Stimulated activated CD4-positive, alpha-beta T cell treated with anti-CD3 and anti-CD28 coated beads, Interleukin-4, amount 100 ng/mL, for 1 hour (primary cell): ENCODE measurements at places on chromosomes 13 and 19.
A peak's percentile ranks its signal among the peaks of the same experiment; 100 is the strongest.

GRCh38 chr19:32843716-32844245, 25.8 kb downstream of the SLC7A9 start:
- no peak for DNase-seq

- DNase-seq, result no peak
Observed at GRCh38 chr13:105721016-105721415, 814.4 kb downstream of the EFNB2 start.

DNA sequence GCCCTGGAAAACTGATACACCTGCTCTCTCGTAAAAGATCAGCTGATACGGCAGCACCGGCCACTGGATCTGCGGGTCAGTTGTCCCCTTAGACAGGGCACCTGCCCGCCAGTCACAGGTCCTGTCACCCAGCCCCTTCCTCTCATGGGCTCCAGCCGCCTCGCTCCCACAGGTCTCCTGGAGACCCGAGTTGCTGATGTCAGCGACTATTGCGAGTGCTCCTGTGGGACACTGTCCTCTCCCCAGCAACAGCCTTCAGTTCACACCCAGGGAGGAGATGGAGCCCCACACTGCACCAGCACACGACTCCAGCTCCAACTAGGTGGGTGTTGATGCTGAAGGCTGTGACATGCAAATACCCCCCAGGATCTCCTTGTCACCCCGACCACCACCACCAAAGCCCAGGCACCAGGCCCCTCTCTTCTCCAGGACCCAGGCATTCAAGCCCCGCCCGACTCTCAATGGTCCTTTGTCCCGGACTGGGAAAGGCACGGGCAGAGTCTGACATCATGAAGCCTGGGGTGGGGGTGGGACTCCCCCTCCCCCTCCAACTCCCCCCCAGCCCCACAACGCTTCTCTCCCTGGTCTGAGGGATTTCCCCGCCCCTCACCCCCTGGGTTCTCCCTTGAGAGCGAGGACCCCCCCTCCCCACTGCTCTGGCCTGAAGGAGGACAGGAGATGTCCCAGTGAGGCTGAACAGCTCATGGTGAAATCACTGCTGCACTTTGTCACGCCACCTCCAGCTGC, 1.4 kb upstream of the MAG start:
- no peak for DNase-seq

GRCh38 chr13:71869274-71869673, 2.3 kb upstream of the DACH1 start:
- no peak for DNase-seq

DNA sequence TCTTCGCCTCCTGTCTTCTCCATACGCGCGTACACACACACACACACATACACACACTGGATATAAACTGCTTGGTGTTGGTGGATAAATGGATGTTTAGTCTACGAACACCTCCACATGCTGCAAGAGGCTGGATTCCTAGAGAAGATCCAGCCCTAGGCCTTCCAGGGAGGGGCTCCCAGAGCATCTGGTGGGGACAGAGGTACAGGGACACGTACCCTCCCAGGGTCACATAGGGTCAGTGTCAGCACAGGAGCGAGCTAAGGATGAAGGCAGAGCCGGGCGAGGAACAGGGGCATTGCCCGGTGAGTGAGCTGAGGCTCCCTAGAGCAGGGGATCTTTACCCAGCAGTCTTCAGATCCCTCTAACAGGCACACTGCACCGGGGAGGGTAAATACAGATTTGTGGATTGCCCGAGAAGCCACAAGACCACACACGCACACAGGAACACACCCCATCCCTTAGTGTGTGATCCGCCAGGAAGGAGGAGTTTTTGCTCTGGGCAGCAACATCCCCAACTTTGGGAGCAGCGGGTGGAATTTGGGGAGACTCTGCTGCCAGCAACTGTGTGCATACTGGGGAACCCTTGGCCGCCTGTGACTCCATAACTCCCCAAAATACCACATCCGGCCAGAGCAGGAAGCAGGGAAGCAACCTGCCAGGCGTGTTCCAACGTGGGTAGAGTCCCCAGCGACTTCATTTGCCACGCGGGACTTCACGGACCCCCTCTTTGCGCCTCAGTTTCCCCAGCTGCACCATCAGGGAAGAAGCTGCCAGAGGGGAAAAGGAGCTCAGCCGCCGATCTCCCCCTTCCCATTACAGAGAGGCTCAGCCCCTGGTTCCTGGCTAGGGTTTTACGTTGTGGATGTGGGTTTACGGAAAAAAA, 5.8 kb upstream of the TLE2 start:
- peak; percentile 39 for DNase-seq

DNA sequence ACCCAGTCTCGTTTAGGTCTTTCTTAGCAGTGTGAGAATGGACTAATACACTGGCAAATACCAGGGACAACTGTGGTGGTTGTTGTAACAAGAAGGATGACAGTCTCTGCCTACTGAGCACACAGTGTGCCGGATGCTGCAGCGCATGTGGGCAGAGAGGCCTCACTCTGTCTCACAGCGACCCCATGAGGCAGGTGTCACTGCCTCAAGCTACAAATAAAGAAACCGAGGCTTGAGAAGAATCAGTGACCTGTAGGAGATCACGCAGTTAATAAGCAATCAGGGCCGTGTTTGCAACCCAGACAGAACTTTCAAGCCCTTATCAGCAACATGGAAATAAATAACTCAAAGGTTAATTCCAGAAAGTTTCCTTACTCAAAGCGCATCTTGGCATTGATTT, 40.5 kb upstream of the GAS6 start:
- no peak for DNase-seq

DNA sequence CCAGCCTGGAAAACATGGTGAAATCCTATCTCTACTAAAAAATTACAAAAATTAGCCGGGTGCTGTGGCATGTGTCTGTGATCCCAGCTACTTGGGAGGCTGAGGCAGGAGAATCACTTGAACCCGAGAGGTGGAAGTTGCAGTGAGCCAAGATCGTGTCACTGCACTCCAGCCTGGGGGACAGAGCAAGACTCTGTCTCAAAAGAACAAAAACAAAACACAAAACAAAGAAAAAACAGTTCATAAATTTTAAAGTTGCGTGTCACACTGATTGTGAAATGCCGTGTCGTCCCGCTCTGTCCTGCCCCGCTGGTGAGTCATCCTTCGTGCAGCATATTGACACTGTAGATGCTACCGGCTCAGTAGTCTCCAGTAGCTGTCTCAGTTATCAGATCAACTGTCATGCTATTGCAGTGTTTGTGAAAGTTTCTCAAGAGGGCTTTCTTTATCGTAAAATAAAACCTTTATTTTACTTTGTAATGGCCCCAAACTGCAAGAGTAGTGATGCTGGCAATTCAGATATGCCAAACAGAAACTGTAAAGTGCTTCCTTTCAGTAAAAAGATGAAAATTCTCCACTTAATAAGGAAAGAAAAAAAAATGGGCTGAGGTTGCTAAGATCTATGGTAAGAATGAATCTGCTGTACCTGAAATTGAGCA, 36.4 kb upstream of the IGFL1 start:
- DNase-seq, result no peak

DNA sequence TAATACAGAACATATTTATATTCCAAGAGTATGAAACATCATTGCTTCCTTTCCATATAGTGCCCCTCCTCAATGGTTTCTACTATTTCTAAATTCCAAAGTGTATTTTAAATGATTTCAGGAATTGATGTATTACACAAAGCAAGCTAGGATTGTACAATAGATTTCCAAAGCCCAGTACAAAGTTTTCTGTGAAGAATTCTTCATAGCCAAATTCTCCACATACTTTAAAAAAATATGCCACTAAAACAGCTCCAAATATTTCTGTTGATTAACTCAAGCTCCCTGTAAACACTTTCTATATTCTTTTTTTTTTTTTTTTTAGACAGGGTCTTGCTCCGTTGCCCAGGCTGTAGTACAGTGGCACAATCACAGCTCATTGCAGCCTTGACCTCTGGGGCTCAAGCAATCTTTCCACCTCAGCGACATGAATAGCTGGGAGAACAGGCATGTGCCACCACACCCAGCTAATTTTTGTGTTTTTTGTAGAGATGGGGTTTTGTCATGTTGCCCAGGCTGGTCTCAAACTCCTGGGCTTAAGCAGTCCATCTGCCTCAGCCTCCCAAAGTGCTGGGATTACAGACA, 50.6 kb downstream of the ELF1 start:
- DNase-seq, result no peak

DNA sequence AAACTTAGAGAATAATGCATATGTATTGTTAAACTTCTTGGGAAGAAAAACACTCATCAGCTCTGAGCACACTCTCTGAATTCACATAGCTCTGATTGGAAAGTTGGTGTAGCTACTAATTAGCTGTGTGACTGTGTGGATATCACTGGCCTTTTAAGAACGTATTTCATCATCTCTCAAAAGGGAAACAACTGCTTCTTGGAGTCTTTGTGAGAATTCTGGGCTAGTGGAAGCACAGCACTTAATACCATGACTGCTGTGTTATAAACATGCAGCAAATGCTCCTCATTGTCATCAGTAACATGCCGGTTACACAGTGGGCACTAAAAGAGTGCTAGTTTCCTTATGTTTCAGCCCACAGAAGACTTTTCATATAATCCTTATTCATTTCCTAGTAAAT, 220.9 kb upstream of the CSNK1A1L start:
- no peak for DNase-seq

DNA sequence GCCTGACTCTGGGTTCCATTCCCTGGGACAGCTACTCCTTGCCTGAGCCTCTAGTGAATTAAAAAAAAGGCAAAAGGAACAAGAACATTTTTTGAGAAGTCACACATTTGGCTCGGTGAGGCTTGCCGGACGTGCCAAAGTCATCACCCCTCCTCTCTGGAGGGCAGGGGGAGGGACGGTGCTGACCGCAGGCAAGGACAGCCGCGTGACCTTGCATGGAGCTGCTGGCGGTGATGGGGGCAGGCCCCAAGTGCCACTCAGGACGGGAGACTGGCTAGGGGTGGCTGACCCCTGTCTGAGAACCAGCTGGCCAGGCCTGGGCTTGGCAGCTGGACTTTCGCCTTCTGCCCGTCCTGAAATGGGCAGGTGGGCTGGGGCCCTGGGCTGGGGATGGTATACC, 26.4 kb downstream of the MAP2K2 start:
- no peak for DNase-seq

DNA sequence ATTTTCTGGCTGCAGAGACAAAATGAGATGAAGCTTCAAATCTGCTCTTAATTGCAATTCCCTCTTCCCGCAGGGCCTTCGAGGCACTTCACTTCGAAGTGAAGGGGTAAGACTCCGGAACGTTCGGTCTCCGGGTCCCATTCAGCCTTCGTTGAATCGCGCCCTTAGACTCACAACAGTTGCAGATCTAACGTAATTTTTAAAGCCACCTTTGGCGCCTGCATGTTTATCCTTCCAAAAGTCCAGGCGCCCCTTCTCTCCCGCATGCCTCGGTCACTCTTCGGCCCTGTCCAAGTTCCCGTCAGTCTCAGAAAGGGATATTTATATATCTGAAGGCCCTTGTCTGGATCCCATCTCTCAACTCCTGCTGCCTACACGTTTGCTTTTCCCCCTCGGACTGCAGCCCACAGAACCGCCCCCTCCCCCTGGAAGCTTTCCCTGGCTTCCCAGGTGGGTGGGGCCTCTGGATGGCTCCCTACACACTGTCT, 915 bp upstream of the KCTD12 start:
- no peak for DNase-seq

GRCh38 chr13:110444226-110444653, 117.3 kb downstream of the RAB20 start:
- DNase-seq, result no peak

- no peak for DNase-seq
Observed at GRCh38 chr19:7527516-7528191, 5.2 kb downstream of the MCOLN1 start.

GRCh38 chr13:27388241-27388640, 36.2 kb upstream of the GTF3A start:
- no peak for DNase-seq

DNA sequence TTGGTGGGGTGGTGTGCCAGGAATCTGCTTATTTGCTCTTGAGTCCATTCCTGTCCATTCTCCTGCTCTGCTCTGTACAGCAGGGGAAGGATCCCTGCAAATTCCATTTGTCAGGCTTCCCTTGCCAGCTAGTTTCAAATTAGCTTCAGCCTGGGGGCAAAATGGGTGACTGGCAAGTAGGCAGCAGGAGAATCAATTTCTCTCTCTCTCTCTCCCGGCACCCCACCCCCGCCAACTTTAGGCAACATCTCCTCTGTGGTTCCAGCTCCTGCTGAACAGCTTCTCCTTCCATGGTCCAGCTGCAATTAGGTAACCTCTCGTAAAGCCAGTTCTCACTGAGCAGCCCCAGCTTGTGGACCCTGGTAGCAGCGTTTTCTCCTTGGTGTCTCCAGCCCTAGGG, 6.7 kb upstream of the MYCBP2 start:
- no peak for DNase-seq

DNA sequence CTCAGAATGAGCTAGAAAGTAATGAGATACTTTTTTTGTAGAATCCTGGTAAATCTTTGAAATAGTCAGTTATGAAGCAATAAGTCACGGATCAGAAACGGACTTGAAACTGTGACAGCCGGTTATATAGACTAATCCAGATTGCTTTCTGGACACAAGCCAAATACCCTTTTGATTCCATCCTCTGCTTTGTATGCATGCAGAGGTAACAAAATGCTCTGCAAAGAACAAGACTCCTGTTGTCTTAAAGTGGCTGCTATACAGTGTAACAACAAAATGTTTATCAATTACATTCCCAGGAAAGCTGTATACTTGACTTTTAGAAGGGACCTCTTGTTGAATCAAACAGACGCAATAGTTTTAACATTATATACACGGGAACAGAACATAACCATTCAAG, 66.5 kb upstream of the STARD13 start:
- DNase-seq, result no peak

GRCh38 chr19:7698583-7698982, 3.3 kb downstream of the FCER2 start:
- no peak for DNase-seq

DNA sequence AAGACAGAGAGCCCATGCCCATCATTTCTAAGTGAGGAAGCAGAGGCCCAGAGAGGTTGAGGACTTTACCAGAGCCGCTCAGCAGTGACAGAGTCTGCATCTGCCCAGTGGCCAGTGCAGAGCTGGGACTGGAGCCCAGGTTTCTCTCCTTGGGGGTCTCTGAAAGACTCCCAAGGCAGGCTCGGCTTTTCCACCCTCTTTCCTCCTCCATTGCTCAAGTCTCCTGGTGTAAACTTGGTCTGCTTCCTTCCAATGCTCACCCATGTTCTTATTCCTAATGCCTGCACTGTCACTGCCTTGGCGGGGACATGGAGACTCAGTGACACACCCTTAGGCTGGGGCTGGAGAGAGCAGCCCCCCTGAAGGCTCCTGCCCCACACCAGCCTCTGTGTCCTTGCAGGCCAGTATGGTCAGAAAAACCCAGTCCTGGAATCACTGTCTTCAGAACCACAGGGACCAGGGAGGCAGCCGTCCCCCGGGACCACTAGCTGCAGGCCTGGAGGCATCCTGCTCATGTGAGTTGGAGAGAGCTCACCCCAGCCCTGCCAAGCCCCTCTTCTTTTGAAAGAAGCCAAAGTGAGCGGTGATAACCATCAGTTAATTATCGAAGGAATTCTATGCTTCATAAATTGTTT, 211.0 kb upstream of the ZNF536 start:
- DNase-seq, result no peak

- no peak for DNase-seq
Observed at GRCh38 chr13:106530980-106531481, 4.4 kb downstream of the EFNB2 start.

- no peak for DNase-seq
Observed at GRCh38 chr13:75633285-75633684, 2.8 kb upstream of the LMO7 start.
